RPMI7951 (cell line): ENCODE measurements at places on chromosomes 16 and 17. TPM values are rescaled to one million over a fixed set of nuclear protein-coding genes. Genes with fewer than 3 reads are reported as not detected.
A peak's percentile ranks its signal among the peaks of the same experiment; 100 is the strongest.

DNA sequence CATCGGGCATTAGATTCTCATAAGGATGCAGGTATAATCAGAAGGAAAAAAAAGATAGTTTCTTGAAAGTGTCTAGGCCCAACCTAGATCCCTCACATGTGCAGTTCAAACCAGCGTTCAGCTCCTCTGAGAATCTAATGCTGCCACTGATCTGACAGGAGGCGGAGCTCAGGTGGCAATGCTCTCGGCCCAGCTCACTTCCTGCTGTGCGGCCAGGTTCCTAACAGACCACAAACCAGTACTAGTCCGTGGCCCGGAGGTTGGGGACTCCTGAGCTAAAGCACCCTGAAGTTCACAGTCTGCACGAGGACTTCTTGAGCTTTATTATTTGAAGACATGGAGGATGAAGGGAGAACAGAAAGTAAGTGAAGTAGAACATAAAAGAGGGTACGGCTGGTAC is 16.8 kb downstream of the SMCR8 start:
- DNase-seq = no peak

GRCh38 chr16:85052536-85052935 is 24.9 kb downstream of the KIAA0513 start:
- DNase-seq = peak; percentile 67

DNA sequence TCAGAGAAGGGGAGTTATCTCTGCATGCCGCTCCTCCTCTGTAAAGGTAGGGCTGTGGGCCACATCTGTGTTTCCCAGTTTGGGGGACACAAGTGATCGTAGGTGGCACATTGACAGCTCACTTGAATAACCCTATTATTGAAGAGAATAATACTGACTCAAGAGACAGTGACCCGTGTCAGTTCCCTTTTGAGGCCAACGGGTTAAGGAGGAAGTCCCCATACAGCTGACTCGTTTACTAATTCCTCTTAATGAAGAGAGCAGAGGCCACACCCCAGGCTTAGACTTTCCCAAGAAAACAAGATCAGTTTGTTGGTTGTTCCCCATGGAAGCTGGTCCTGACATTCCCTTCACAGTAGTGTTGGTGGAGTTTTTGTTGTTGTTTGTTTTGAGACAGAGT is 33.0 kb downstream of the IL4R start:
- DNase-seq = no peak

Gene PCGF2
- total RNA-seq = 3.8 and 7.6 TPM in 2 replicates

DNA sequence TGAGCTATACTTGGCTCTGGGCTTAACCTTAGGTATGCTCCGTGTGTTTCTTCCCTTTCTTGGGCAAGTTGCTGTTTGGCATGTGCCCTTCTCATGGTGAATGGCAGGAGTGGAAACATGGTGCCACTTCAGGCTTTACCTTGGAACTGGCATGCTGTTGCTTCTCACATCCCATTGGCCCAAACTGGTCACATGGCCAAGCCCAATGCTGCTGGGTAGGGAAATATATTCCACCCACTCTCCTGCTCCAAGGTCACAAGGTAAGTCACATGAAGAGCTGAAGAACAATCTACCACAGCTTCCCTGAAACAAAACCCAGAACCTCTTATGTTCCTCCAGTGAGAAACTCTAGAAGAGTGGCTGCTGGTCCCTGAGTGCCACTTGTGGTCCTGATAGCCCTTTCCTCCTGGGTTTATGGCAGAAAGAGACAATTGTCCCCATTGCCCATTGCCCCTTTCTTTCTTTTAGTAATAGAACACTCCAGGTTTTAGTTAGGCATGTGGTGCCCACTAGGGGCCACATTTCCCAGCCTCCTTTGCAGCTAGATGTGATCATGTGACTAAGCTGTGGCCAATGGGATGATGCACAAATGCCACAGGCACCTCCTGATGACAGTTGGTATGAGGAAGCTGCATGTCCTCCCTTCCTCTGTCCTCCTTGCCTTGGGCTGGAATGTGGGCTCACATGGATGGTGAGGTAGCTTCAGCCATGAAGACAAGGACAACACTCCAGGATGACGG is 50.3 kb downstream of the MEOX1 start:
- no peak for DNase-seq

DNA sequence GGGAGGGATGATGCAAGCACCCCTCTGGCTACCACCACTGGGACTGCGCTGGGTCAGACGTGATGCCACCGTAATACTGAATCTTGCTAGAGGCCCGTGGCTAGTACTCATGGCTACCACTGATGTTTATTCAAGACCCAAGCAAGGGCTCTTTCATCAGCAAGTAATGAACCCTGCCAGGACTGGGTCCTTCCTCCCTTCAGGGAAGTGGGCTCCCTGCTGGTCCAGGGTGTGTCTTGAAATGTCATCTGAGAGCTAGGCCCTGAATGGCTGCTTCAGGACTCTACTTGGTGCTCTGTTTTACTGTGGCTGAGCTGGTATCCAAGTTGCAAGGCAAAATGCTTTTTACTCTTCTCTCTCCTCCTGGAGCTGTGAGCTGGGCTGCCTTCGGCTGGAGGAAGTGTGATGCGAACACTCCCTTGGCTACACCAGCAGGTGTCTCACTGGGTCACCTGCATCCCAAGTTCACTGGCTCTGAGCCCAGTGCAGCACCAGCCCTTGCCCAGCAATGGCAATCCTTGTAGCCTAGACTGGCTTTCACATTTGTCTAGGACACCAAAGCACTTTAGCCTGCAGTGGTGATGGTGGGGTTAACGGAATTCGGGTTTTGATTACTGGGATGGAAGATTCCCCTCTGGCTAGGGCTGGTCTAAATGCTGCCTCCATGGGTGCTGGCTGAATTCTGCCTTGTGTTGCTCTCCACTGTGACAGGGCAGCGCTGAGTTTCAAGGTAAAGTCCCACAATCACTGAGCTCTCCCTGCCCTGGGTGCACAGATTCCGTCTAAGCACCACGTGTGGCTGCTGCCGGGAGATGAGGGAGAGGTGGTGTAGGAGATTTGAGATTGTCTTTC is 98.6 kb downstream of the USP22 start:
- DNase-seq = peak; percentile 17

Gene CHST4
- not detected in 2 replicates for total RNA-seq

Gene CD19
- total RNA-seq = not detected in 2 replicates

- DNase-seq = peak; percentile 3
Observed at GRCh38 chr17:38353086-38353604, 1.5 kb downstream of the SOCS7 start.

- DNase-seq = no peak
Observed at GRCh38 chr17:34437188-34437587, 74.2 kb upstream of the CCL1 start.

- no peak for DNase-seq
Observed at GRCh38 chr16:440627-441026, 15.2 kb downstream of the RAB11FIP3 start.

Gene CES1
- total RNA-seq = not detected in 2 replicates

GRCh38 chr17:45718791-45719190 is 65.3 kb upstream of the CRHR1 start:
- no peak for DNase-seq

DNA sequence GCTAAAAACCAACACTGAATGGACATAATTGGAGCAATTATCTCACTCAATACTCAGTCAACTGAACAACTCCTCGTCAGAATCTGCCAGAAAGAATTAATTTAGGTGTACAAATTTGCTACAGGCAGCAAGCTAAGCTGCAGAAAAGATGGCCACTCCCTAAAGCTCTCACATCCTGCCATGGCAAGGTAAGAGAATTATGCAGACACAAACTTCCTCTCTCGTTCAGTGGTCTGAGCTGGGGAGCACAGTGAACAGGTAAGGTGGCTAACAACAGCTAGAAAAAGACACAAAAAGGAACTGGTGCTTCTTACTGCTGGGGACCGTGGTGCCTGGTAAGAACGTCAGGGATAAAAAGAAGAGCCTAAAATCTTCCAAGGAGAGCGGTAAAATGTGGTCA is 74.9 kb upstream of the BCAR1 start:
- no peak for DNase-seq

Gene RBBP6
- 18.1 and 22.7 TPM in 2 replicates for total RNA-seq

DNA sequence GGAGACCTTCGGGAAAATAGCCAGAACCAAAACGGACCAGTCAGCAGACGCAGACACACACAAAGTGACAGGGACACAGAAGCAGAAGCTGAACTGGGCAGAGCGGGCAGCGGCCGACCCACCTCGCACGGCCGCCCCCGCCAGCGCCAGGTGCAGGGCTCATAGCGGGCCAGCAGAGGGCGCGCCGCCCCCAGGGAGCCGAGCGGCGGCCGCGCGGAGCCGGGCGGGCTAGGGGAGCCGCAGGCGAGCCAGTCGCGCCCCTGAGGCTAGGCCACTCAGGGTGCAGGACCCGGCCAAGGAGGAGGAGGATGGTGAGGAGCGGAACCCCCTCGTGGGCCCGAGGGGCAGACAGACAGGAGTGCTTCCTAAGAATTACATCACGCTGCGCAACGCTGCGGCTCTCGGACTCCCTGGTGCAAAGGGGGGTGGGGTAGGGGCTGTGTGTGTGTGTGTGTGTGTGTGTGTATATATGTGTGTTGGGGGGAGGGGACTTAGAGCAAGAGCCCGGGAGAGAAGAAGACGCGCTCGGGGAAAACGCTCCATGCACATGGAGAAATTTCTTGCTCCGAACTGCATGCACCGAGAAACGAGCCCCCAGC is 913 bp upstream of the NOG start:
- peak; percentile 19 for DNase-seq

- peak; percentile 77 for DNase-seq
Observed at GRCh38 chr17:63406689-63407330, 39.3 kb downstream of the CYB561 start.

- no peak for DNase-seq
Observed at GRCh38 chr16:85484347-85485300, 128.5 kb upstream of the GSE1 start.
